ENCODE measurements at places on chromosomes 5 and 9. TPM values are rescaled to one million over a fixed set of nuclear protein-coding genes. Genes with fewer than 3 reads are reported as not detected.

Gene CDH12
- not detected for total RNA-seq

Gene FSTL4
- not detected for total RNA-seq

Gene SOHLH1
- total RNA-seq = not detected

Gene BRINP1
- not detected for total RNA-seq

Gene SHROOM1
- total RNA-seq = 1.2 TPM

Gene ACO1
- total RNA-seq = 13.1 TPM

Gene INSL4
- not detected for total RNA-seq

Gene CDC25C
- 19.1 TPM for total RNA-seq

Gene DMRT3
- total RNA-seq = not detected

Gene APBB3
- total RNA-seq = 16.3 TPM

Gene KLF9
- 24.5 TPM for total RNA-seq

- no peak for DNase-seq
Observed at GRCh38 chr9:133855802-133856521, 117.8 kb upstream of the SARDH start.

DNA sequence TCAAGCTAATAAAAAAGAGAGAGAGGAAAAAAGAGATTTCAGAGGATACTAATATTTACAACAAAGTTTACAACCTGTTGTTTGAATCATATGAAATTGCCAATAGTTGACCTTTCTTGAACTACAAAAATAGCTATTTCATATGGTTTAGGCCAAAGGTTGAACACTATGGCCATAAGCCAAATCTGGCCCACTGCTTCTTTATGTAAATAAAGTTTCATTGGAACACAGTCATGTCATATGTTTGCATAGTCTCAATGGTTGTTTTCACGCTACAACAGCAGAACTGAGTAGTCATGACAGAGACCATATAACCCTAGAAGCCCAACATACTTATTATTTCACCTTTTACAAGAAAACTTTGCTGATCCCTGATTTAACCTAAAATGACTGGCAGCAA is 20.9 kb downstream of the SEMA5A start:
- DNase-seq = no peak

GRCh38 chr5:101482931-101483330 is 579.8 kb upstream of the ST8SIA4 start:
- DNase-seq = no peak

DNA sequence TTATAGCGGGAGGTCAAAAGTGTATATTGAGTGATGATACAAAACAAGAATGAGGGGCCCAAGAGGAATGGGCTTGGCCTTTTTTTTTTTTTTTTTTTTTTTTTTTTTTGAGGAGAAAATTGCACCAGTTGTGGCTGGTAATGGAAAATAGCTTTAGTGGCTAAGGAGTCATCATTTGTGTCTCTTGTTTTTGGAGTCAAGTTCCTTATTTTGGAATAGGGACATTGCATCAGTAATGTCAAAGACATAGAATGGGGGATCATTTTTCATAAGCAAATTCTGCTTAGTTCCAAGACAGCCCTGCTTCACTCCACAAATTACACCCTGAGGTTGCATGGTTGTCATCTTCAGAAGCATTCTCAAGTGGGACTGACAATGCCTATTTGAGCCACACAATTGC is 137.4 kb downstream of the STK32A start:
- DNase-seq = no peak

DNA sequence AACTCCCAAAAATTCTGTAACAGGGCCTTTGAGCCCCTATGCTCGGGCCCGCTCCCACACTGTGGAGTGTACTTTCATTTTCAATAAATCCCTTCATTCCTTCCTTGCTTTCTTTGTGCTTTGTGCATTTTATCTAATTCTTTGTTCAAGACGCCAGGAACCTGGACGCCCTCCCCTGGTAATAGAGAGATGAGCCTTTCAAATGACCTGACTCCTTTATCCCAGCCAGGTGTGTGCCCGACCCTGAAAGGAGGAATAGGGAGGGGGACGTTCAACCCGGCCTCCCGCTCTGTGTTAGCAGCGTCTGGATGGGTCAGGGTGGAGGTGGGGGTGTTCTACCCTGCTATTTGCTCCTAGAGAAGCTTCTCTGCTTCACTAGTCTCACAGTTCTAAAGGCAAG is 53.9 kb downstream of the FXN start:
- no peak for DNase-seq

GRCh38 chr9:35407846-35408245 is 82.1 kb upstream of the RUSC2 start:
- DNase-seq = no peak

GRCh38 chr9:137973829-137974416 is 96.3 kb downstream of the CACNA1B start:
- peak; percentile 4 for DNase-seq

GRCh38 chr9:13862654-13863053 is 451.3 kb downstream of the NFIB start:
- DNase-seq = no peak

DNA sequence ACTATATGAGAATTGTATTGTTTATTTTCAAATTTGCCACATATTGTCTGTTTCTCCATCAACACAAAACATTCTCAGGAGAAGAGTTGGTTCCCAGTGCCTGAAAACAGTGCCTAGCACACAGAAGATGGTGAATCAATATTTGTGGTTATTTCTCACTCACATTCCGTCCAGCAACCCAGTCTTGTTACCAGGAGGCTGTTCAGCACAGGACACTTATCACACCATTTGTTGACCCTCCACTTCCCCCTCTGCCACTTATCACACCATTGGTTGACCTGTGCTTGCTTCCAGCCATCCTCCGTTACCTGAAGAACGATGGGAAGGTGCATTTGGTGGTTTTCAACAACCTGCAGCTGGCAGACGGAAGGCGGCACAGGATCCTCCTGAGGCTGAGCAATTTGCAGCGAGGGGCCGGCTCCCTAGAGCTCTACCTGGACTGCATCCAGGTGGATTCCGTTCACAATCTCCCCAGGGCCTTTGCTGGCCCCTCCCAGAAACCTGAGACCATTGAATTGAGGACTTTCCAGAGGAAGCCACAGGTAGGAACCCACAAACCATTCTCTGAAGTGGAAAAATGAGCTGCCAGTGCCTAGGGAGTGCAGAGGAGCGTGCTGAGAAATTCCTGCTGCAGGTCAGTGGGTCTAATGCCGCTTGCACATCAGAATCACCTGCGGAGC is 20.5 kb downstream of the THBS4 start:
- DNase-seq = no peak

GRCh38 chr5:1490376-1490775 is 33.4 kb downstream of the LPCAT1 start:
- DNase-seq = no peak

DNA sequence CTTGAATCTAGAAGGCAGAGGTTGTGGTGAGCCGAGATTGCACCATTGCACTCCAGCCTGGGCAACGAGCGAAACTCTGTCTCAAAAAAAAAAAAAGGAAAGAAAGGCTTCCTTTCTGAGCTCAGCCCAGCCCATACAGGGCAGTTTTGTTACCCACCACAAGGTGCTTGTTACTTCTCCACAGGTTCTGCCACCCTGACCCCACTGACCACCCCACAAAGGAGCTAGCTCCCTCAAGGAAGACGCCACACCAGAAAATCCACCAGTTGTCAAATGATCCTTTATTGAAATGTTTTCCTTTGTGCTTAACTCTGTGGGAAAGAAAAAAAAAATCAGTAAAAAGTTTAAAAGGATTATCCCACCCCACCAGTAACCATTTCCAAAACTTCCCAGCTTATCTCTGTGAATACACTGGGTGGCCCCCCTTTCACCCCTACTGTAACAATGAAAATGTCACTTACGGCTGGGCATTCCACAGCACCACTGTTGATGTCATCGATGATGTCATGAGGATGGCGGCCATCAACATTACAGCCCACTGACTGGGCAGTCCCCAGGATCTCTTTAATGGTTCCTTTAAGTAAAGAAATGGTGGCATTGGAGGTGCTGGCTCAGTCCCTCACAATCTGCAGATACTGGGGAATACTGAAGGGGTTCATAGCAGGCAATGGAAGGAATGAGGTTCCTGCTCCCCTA is 3.6 kb downstream of the RPL12 start:
- no peak for DNase-seq

- peak; percentile 33 for DNase-seq
Observed at GRCh38 chr5:59174248-59174844, 591.5 kb downstream of the RAB3C start.

DNA sequence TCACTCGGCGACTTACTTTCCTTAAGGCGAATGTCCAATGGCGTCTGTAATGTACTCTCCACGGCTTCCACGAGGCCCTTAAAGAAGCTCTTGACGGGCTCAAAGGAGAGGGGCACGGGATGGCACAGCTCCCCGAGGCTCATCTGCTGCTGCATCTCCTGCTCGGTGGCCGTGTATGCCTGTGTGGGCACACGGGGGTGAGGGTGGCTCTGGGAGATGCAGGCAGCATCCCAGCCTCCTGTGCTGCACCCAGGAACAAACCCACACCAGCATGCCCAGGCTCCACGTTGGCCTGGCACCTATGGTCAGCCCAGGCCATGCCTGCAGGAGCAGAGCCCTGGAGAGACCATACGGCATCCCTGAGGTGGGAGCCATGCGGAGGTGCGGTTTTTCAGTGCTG is 24.2 kb downstream of the TRIM14 start:
- DNase-seq = no peak

DNA sequence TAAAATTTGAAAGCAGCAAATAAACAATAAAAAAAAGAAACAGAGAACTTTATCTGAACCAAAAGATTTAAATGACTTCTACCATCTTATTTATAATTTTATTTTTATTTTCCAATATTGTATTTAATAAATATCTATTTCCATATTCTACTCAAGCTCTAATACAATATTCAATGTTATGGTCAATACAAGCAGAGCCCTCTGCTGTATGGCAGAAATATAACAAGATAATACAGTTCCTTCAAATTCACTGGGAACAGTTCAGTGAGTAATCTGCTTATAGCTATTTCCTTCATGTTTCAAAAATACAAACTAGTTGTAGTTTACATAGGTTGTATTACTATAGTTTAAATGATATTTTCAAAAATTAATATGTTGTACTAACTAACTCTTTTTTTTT is 332.7 kb downstream of the PRDM9 start:
- DNase-seq = no peak

- DNase-seq = no peak
Observed at GRCh38 chr5:123514615-123515355, 2.8 kb downstream of the CSNK1G3 start.

All from activated CD4-positive, alpha-beta memory T cell treated with anti-CD3 and anti-CD28 coated beads for 36 hours (primary cell).